ENCODE measurements at places on chromosomes 4 and X. TPM values are rescaled to one million over a fixed set of nuclear protein-coding genes. Genes with fewer than 3 reads are reported as not detected.

CASP3 gene
- total RNA-seq: 47.7 TPM

POLN gene
- 5.3 TPM for total RNA-seq

SHROOM2 gene
- 4.5 TPM for total RNA-seq

GPR50 gene
- not detected for total RNA-seq

BMP3 gene
- total RNA-seq: 0.05 TPM

GRIPAP1 gene
- 28.7 TPM for total RNA-seq

GAGE2A gene
- not detected for total RNA-seq

ABCG2 gene
- total RNA-seq: 1.8 TPM

MAGEA9B gene
- total RNA-seq: not detected

CEP44 gene
- 23.2 TPM for total RNA-seq

HPGD gene
- total RNA-seq: 0.30 TPM

CCDC110 gene
- 5.0 TPM for total RNA-seq

TMEM192 gene
- 9.1 TPM for total RNA-seq

DCX gene
- total RNA-seq: not detected

ATP1B4 gene
- total RNA-seq: not detected

GUCY1B1 gene
- 4.9 TPM for total RNA-seq

EDNRA gene
- total RNA-seq: 3.9 TPM

NDST4 gene
- total RNA-seq: not detected

PRKG2 gene
- 0.05 TPM for total RNA-seq

NPY1R gene
- under 0.01 TPM for total RNA-seq

CLDN2 gene
- total RNA-seq: 0.14 TPM
